ENCODE measurements at places on chromosomes 7 and 10.

GRCh38 chr7:43785420-43785819 lies 26.9 kb downstream of the BLVRA start:
- DNase-seq: no peak

DNA sequence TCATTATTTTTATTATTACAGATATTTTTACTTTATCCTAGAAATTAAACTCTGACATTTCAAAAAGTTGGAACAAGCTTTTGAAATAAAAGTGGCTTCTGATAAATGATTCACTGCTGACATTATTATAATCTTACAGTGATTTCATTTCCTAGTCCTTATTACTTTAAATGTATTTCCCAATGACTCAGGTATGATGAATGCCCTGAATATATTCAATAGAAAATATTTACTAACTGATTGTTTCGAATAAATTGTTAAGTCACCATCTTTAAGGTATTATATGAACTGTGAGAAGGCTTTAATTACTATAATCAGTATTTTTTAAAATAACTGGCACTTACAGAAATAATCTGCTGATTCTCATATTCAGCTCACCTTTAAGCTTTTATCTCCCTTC lies 21.6 kb downstream of the DKK1 start:
- DNase-seq: no peak

DNA sequence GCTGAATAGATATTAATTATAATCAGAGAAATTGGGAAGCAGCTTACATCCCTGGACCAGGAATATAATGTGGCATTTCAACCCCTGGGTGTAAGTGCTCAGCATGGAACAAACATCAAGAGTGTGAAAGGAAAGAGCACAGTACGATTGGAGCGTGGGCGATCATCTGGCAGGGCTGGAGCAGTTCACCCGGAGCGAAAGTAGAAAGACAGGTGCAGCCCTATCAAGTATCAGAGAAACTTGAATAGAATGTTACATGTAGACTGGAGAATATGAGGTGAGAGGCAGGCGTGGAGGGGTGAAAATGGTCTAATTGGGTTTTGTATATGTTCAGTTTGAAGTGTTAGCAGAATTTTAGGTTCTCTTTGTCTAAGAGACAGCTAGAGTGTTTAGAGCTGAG lies 303.0 kb downstream of the MDFIC start:
- no peak for DNase-seq

- no peak for DNase-seq
Measured at GRCh38 chr10:94357193-94357592, 5.5 kb downstream of the NOC3L start.

DNA sequence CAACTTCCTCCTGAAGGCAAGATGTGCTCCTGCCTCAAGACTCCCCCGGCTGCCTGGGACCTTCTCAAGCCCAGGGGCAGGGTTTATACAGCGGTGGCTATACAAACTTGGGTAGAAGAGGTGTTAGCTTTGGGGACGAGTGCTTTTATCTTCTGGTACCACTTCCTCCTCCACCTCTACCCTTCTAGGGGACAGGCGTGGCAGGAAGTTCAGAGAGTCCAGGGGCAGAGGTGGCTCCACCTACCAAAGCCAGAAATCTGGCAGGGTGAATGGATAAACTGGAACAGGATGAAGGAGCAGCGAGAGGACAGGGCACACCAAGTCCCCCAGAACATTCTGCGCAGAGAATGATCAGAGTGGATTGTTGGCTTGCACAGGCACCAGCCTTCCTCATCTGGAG lies 24.0 kb upstream of the TM9SF3 start:
- no peak for DNase-seq

DNA sequence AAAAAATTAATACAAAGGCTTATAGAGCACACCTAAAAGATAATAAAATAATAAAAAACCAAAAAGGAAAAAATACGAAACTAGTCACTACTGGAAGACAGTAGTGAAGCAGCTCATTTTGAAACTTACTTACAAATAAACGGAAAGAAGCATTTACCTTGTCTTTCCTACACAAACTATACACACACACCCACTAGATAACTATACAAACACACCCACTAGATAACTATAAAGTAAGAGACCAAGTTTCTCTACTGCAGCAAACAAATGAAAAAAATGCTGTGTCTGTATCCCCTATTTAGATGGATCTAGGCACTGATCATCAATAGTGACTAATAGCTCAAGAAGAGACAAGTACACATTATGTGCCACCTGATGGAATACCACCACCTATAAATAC lies 49.2 kb downstream of the KIF5B start:
- no peak for DNase-seq

- no peak for DNase-seq
Measured at GRCh38 chr7:34309116-34309515, 348.9 kb upstream of the NPSR1 start.

Measured in CD4-positive, alpha-beta T cell treated with Interleukin-6 for 4 hours (primary cell).